Gastroesophageal sphincter (tissue), 4 donors: ENCODE measurements at places on chromosomes 2 and 18.
A peak's percentile ranks its signal among the peaks of the same experiment; 100 is the strongest.

- no peak for ATAC-seq
These were observed 413.7 kb upstream of the FAM98A start for GRCh38 chr2:34012715-34013302.

GRCh38 chr2:61549546-61549945 is 11.4 kb upstream of the XPO1 start:
- no peak for ATAC-seq

DNA sequence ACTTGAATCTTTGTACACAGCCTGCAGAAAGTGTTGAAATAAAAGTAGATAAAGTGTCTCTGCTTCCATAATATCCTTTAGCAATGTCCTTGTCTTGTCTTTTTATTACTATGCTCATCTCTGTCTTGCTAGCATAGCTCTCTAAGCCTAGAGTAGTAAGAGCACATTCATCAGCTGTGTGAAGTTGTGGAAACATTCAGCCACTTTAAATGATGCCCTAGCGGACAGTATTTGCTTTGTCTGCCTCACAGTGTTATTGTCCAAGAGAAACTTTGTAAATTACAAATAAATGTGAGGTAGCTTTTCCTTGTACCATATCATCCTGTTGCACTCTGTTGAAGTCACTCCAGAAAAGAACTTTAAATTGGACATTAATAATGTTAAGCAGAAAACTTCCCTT is 60.3 kb upstream of the TTC21B start:
- ATAC-seq, result no peak

GRCh38 chr2:60524874-60525273 is 28.6 kb downstream of the BCL11A start:
- ATAC-seq, result no peak

DNA sequence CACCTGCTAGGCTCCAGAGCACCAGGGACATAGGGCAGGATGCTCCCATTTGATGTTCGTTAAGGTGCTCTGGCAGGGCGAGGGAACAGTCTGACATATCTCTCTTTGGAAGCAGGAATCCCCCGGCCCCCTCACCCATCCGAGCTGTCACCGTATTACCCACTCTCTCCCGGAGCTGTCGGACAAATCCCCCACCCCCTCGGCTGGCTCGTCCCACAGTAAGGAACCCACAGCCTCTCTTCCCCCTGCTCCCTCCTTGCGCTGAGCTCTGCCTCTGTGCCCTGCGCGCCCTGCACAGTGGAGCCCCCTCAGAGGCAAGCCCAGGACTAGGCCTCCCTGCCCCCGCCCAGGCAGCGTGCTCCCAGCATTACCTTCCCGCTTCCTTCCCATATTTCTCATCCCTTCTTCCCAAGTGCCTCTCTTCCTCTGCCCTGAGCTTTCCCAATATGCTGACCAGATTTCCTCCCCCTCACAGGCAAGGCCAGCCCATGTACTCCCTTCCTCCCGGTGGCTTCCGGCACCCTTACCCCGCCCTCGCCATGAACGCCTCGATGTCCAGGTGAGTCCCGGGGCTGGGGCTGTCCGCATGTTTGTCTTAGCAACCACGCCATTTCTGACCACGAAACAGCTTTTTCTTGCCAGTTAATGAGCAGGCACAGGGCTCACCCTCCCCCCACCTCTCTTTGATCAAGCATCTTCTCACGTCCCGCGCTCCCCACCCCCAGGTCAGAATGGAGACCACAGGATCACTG is 23.8 kb downstream of the TGOLN2 start:
- ATAC-seq, result no peak

DNA sequence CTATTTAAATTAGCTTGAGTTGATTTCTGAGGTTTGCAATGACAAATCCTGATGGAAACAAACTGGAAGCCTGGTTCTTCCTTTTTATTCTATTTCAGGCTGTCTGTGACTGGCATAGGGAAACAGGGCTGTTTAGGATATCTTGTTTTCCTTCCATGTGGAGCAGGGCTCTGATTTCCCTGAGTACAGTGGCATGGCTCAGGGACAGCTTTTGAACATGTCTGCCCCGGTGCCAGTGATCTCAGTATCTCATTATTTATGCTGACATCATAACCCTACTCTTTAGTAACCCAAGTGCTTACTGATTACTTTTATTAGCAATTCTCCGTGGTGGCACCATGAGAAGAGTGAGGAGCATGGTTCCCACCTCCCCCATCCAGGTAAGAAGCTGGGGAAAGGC is 720.3 kb downstream of the GALR1 start:
- no peak for ATAC-seq

DNA sequence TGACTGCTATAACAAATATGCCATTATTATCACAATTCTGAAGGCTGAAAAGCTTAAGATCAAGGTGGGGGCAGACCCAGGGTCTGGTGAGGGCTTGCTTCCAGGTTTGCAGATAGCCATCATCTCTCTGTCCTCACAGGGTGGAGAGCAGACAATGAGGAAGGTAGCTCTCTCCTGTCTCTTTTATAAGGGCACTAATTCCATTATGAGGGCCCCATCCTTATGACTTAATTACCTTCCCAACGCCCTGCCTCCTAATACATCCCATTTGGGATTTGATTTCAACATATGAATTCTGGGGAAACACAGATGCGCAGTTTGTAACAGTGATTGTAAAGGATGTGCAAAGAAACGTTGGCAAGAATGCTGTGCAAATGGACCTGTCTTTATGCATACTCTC is 44.8 kb downstream of the PARD3B start:
- no peak for ATAC-seq

DNA sequence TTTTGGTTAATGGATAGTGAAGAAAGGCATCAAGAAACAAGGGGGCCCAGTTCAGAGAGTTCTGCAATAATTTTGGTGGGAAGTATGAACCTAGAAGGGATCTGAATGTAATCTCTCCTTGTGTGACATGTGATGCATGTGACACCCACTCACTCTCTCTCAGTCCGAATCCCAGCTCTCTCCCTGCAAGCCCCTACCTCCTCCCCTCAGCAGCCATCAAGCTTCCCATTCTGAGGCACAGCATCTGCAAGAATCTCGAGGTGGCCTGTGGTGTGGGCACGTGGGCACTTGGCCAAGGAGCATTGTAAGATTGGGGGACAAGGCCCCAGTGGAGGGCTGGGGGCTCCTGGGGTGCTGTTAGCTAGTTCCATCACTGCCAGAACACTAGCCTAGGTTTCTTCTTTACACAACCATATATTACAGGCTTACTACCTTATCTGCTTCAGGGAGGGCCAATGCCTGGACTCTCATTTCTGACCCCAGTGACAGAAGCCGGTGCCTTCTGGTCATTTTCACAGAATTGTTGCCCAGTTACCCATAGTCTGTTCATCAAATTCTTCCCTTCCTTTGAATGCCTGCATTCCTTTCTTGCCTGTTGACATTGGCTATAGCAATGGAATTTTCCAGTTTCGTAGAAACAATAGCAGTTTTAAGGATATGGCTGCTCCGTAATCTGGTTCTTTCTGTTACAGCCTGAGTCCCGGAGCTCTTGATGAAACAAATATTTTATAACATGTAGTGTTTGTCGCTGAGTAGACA is 13.3 kb upstream of the LCLAT1 start:
- ATAC-seq, result no peak

GRCh38 chr2:25197336-25198208 is 29.2 kb upstream of the POMC start:
- no peak for ATAC-seq

- no peak for ATAC-seq
These were observed 16.6 kb downstream of the SERPINB13 start for GRCh38 chr18:63603772-63604171.

DNA sequence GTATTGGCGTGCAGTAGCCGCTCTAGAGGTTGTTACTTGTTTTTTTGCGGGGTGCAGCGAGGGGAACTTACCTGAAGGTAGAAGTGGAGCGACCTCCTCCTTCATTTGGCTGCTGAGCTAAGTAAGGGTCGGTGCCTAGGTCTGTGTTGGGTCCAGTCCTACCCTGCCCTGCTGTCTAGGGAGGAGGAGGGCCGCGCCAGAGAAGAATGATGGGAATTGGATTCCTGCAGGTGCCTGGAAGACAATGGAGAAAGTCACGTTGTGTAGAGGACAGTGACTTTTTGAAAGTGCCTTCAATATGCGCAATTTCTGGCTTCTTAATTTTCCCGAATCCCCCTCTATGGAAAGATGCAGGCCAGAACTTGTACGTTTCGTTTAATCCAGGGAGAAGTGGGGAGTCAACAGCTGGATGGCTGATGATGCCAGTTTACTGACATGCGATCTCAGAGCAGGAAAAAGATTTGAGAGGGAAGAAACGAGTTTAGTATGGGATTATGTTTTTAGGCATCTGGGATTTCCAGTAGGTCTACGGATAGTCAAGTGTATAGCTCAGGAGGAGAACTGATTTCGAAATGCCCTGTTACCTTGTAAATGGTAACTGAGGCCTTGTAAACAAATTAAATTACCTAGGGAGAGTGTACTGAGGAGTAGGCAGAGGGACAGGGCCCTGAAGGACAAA is 653 bp downstream of the MRPS9 start:
- ATAC-seq, result no peak

- ATAC-seq, result no peak
These were observed 310.3 kb upstream of the DLGAP1 start for GRCh38 chr18:4765401-4765800.

DNA sequence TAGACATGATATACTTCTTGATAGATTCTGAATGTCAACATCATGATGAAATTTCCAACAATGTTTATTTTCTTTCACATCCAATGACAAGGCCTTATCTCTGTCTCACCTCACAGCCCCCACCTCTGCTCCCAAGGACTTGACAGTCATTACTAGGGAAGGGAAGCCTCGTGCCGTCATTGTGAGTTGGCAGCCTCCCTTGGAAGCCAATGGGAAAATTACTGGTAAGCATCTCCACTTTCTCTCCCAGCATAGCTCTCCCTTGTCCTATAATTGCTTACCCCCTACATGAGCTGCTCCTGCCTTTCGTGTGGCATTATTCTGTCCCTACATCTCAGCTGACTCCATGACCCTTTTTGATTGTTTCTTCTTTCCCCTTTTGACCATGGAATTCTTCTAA is 821.8 kb downstream of the MBD2 start:
- no peak for ATAC-seq

DNA sequence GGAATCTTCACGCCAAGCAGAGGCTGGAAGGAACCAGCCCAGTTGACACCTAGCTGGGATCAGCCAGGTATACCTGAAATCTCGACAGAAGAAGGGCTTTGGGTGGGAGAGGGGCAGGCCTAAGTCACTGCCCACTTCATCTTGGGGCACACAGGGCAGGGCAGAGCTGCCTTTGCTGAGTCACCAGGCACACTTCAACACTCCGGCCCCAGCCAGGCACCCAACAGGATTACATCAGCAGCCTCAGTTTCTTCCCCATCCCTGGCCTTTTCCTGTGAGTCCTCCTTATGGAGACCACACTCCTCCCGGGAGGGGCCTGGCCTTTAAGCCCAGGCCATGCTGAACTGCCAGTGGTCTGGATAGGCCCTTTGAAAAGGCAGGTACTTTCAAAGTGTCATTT is 201.7 kb upstream of the HS6ST1 start:
- ATAC-seq, result no peak

DNA sequence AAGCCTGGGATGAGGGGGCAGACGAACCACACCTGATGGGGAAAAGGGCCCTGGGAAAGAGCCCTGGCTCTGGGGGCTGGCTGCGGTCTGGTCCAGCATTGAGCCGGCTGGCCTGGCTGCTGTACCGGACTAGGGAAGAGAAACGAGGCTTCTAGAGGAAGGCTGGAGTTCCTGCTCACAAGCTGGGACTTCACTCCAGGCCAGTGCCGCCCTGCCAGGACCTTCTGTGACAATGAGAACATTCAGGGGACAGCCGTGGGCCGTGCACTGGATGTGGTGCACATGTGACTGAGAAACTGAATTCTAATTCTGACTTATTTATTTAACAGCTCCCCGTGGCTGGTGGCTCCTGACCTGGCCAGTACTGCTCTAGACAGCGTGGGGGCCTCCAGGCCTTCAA is 269.3 kb downstream of the HDAC4 start:
- ATAC-seq, result no peak

DNA sequence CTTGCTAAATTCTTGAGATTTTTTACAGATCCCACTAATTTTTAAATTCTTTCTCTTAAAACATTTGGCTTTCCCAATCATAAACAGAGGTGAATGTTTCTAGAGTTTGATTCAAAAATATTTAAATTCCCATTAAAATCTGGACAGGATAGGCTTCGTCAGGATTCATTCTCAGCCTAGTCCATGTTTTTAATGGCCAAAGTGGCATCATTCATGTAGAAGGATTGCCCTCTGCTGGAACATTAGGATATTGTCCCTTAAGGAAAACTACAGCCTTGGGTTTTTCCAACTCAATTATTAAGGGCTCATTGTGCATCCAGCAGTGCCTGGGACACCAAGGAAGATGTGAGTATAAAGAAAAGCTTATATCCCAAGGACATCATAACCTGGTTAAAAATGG is 71.7 kb downstream of the TPGS2 start:
- ATAC-seq, result peak; percentile 61

DNA sequence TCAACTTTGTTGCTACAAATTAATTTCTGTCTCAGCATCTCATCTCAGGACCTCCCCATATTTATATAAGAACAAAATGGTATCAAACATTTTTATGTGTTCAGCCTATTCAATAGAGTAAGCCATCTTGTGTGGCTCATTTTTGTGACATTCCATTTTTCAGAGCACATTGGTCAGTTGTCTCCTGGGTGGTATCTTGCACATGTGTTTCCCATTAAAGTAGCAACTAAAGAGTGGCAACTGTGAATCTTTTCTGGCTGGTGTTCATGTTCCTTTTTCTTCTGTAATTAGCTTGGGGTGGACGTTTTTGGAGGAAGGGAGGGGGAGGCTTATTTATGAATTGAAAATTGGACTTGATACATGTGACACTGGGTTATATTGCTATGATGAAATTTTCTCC is 45.4 kb upstream of the EFEMP1 start:
- ATAC-seq, result no peak

DNA sequence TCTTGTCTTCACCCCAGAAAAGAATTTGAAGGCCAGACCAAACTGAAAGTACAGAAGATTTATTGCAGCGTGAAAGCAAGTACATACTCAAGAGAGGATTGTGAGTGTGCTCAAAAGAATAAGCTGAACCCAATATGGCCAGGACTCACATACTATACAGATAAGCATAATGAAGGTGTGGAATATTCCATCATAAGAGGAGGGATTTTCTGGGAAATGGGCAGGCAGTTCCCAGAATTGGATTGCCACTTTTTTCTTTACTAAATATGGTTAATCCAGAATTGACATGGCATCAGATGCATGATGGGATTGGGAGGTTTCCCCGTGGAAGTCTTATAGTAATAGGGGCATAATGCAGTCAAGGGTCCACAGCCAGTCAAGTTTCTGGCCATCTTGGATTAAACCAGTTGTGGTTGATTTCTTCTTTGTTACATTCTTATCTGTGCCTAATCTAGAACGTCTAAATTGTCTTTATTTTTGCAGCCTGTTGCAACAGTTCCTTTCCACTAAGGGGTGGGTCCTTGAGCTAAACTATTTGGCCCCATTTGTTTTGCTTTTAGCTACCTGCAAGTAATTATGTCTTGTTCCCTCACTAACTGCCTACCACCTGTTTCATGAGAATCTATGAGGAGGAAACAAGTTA is 9.0 kb downstream of the SP140L start:
- no peak for ATAC-seq

- no peak for ATAC-seq
These were observed 58.8 kb upstream of the SLC38A11 start for GRCh38 chr2:165013944-165014619.
